Activated CD8-positive, alpha-beta T cell treated with anti-CD3 and anti-CD28 coated beads, Interleukin-2, amount 10 ng/mL, durations not matched to agents 7 days and 5 days (primary cell): ENCODE measurements at places on chromosomes 5 and 9.

GRCh38 chr5:135011355-135012032, 22.5 kb downstream of the PITX1 start:
- no peak for DNase-seq

GRCh38 chr9:114954956-114955582, 24.7 kb upstream of the TNFSF8 start:
- no peak for DNase-seq

GRCh38 chr9:68492806-68493205, 47.9 kb downstream of the TMEM252 start:
- no peak for DNase-seq

GRCh38 chr5:64145216-64145895, 20.3 kb upstream of the RNF180 start:
- DNase-seq: no peak

DNA sequence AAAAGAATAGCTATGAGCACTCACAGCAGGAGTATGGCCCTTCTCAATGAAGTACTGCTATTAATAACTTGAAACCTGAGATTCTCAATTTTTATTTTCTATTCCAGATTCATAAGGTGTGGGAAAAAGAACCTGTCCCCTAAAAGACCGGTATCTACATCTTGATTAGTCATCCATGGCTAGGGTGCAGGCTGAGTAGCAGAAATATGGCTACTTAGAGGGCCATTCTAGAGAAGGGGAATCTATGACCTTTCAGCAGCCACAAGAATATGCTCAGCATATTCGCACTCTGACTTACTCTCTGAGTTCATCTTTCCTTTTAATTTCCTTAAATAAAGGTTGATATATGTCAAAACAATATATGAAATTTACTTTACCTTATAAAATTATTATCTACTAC, 27.7 kb downstream of the WDR36 start:
- no peak for DNase-seq

- no peak for DNase-seq
Observed at GRCh38 chr5:1053391-1054017, 44.9 kb downstream of the NKD2 start.

GRCh38 chr9:106878934-106879333, 16.0 kb downstream of the ZNF462 start:
- no peak for DNase-seq

DNA sequence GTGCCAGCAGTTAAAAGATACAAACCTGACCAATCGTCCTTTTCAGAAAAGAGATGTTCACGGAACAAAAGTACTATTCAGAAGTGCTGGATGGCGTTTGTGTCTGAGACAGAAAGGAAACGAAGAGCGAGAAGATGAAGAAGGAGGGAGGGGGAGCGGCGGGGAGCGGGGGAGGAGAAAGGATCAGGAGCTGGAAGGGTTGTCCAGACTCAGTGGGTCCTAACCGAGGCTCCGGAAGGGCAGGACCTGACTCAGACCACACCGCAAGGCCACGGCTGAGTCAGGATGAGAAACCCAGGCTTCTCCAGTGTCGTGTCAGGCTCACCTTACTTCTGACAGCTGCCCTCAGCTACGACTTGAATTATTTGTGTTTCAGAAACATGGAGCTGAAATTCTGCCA, 46.2 kb downstream of the PAX5 start:
- no peak for DNase-seq
